ENCODE measurements at places on chromosomes 5 and 9.

DNA sequence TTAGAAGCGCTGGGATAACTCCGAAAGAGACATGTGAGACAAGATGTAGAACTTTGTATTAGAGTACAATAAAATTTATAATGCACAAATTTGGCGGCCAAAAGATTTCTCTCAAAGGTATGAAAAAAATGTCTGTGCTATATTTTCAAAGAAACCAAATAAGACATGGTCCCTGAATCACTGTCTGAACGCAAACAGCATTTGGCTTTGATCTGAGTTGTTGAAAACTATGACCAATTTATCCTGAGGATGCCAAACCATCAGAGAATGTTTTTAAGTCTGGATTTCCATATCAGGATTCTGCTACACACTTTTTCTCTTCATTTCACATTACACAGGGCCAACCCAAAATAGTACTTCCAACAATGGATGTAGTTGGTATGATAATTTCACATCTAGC lies 9.9 kb upstream of the GLIS3 start:
- no peak for DNase-seq

DNA sequence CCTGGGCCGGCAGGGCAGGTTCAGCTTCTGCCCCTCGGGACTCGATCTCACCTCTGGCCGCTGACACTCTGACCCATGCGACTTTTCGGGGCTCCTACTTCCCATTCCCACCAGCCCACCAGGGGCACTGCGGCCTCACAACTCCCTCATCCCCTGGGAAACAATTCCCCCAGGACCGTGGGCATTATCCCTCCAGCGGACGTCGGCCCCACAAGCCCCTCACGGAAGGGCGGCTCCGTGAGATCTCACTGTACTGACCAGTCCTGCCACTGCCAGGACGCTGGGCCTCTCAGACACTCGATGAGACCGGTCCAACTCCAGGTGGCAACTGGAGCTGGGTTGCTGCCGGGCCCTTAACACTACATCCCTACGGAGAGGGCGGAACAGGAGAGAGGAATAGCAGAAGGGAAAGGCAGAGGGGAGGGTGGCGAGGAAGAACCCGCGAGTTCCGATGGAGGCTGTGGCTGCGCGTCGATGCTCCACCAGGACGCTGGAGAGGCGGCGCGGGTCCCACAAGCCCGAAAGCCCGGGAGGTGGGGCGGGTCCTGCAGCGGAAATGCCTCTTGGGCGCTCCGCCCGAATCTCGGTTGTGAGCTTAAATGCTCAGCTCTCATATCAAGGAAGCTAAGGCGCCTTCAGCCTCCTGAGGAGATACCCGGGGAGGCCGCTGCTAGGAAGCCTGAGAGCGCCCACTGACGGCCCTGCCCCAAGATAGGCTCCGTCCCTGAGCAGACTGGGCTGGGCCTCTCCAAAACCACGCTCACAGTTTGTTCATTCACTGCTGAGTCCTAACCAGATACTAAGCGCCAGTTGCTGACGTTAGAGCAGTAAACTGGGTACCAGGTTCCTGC lies 36.3 kb downstream of the VCP start:
- no peak for DNase-seq

DNA sequence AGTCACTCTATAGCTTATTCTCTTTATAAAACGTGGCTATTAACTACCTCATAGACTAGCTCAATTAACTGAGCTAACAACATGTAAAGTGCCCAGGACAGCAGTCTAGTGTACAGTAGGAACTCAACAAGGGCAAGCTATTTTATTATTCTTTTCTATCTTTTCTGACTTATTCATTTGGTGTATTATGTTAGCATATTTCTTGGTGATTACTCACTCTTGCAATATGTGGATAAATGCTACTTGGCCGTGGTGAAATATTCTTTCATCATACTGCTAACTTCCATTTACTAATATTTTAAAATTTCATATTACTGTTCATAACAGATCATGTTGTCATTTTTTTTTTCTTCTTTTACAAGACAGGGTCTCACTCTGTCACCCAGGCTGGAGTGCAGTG lies 4.9 kb downstream of the SLC25A51 start:
- DNase-seq, result no peak

GRCh38 chr5:90902651-90903386 lies 344.2 kb downstream of the ADGRV1 start:
- no peak for DNase-seq

DNA sequence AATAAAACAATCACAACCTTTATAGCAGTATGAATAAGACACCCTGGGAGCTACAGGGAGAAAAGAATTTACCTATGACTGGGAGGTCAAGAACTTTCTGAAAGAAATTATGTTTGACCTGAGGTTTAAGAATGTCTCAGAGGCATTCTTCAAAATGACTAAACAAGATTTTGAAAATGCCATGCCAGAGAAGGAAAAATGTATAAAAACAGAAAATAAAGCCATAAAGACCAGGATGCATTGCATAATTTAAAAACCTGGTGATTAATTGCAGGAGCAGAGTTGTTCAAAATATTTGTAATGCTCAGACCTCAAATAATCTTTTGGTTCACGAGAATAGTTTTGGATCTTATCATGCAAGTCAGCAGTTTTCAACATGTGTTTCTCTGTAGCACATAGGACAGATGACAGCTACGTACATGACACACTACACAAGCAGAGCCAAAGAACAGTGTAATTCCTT lies 954.7 kb upstream of the ARRDC3 start:
- DNase-seq, result no peak

Measured in RKO (cell line).